GM12891 (cell line): ENCODE measurements at places on chromosomes 2 and 18.

DNA sequence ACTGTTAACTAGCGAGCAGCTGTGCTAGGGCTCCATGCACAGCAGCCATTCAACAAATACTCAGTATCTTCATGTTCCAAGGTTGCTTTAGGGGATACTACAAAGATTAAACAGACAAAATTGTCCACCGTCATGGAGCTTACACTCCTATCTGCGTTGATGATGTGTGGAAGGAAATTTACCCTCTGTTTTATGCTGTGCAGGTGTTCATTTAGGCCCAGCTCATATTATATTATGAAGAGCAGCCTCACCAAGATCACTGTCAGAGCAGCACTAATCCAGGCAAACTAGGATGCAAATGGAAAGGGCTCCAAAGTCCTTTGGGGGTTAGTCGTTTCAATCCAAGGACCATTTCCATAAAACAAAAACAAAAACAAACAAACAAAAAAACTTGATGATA, 13.4 kb upstream of the WIPF1 start:
- no peak for DNase-seq

GRCh38 chr2:109247340-109247739, 118.3 kb downstream of the SH3RF3 start:
- no peak for DNase-seq

DNA sequence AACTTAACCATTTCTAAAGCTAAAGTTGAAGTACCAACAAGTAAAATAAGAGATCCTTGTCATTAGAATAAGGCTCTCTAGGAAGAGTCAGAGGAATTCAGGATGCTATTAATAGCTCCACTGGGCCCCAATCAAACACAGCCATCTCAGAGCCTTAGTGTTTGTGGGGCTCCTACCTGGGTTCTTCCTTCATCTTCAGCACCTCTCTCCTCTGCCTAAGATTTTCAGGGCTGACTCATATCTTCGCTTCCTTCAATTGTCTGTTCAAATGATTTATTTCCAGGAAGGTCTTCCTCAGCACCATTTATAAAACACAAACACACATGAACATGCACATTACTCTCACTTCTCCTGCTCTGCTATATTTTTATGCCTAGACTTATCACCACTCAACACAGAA, 119.5 kb downstream of the COL6A3 start:
- DNase-seq: no peak

- DNase-seq: no peak
Measured at GRCh38 chr2:217742841-217743240, 260.0 kb downstream of the TNS1 start.
